Endothelial cell of umbilical vein (primary cell): ENCODE measurements at places on chromosomes 3 and 15.
A peak's percentile ranks its signal among the peaks of the same experiment; 100 is the strongest.

- peak; percentile 65 for DNase-seq
These were observed 27.6 kb upstream of the UBE2E2 start for GRCh38 chr3:23175341-23176083.

DNA sequence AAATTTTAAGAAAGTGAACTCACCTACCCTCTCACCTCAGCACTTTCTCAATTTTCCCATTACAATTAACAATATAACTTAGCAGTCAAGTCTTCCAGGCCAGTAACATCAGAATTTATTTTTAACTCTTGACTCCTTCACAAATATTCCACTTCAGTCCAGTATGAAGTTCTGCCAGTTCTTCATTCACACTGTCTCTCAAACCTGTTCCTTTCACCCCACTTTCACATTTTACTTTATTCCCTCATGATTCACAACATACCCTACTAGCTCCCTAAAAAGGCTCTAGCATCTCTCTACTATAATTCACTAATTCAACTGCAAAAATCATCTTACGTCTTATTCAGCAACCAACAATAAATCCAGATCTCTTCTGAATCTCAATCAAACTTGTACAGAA, 3.8 kb downstream of the GSK3B start:
- peak; percentile 5 for DNase-seq

GRCh38 chr3:15616053-15616452, 14.5 kb downstream of the BTD start:
- DNase-seq, result no peak

DNA sequence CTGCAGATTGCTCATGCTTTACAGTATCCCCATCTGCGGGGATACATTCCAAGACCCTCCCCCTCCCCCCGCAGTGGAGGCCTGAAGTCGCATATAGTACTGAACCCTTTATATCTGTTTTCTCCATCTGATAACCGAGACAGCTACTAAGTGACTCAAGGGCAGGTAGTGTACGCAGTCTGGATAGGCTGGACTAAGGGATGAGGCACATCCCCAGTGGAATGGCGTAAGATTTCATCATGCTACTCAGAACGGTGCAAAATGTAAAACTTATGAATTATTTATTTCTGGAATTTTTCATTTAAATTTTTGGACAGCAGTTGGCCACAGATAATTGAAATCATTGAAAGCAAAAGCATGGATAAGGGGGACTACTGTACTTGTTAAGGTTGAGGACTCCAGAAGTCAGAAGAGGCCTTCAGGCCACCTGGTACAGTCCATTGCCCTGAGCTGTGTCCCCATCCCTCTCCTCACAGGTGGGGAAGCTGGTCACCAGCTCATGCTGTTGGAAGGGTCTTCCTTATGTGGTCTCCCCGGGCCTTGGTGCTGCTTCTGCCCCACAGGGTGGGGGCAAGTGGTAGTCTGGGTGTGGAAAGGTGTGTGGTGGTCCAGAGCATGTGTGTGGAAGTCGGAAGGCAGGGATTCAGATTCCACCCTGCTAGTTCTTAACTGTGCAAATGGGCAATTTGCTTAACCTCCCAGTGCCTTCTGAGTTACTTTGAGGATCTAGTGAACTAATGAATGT, 72.0 kb downstream of the HCN4 start:
- no peak for DNase-seq

DNA sequence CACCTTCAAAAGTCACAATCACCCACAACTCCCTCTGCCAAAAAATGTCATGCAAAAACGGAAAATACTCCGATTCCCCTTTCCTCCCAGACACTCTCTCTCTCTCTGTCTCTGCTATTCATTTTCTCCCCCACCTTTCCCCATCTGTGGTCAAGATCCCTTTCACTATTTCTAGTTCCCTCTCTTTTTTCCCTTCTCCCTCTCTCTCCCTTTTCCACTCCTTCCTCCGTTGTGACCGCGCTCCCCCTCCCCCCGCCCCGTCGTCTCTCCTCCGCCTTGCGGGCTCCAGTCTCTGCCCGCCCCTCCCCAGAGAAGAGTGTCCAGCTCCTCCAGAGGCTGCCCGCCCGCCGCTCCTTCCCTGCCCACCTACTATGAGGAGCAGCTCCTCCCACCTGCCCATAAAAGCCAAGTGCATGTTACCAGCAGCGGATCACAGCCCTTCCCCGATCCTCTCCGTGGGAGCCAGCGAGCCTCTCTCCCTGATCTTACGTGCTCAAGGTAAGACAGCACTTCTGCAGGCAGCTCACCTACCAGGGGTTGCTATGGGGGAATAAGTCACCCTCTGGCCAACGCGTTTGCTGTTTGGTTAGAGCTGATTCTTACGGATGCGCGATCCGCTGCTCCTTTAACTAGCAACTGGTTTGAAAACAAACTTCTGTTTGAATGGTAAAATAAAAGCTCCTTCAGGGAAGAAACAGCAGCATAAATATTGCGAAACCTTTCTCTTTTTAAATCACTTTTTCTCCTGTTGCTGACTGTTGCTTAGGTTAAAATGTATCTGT, at the start of gene COL8A1:
COL8A1 (plus strand) TSS at position 428 of the 782 bp plus-strand sequence. CDS start 152,089 bp downstream, outside the sequence.
- DNase-seq, result peak; percentile 94

DNA sequence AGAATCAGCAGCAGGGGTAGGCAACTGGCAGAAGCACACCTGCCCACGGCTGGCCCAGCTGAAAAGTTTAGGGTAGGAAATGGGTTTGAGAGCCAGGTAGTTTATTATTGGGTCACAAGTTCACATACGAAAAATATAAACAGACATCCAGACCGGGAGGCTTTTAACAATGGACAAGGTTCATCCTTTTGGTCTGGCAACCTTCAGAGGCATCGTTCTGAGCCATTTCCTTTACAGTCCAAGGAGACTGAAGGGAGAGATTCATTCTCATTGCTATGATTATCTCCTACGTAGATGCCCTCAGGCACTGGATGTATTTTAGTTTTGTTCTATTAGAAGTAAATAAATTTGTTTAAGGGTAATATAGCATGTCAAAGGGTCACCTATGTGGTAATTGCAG, 248.0 kb upstream of the THBS1 start:
- DNase-seq, result no peak

GRCh38 chr3:52216585-52217408, 8.6 kb downstream of the TLR9 start:
- DNase-seq, result peak; percentile 96

GRCh38 chr3:133153382-133153781, 115.2 kb downstream of the TMEM108 start:
- DNase-seq, result no peak

GRCh38 chr3:62378921-62379320, 5.6 kb upstream of the FEZF2 start:
- DNase-seq, result no peak

DNA sequence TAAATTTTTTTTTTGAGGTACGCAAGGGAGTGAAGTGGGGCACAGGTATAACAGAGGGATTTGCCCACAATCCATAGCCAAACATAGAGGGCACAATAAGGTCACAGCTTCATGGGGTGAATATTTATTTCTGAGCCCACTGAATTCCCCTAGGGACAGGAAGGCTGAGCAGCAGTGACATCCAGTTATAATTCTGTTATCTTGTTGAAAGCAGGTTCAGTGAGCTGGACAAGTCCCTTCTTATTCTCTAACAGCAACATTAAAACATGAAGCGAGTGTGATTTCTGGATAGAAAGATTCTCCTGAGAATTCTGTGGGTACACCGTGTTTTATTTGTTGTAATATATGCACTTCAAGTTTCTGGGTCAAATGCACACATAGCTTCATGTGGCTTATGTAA, 538.2 kb downstream of the NAALADL2 start:
- DNase-seq, result no peak

DNA sequence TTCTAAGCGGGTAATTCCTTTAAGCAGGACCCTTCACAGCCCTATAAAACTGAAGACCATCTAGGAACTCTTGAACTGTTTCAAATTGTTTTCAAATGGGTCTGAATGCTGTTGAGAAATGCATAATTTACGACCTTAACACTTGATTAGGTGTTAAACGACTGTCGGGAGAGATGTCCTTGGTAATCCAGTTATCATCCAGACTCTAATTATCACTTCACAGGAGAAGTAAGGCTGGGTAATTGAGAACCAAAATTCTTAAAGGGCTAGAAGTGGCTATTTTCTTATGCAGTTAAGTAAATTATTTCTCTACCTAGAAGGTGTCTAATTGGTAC, 276.7 kb upstream of the TBC1D5 start:
- DNase-seq, result no peak

- no peak for DNase-seq
These were observed 31.2 kb upstream of the MUSTN1 start for GRCh38 chr3:52865994-52866393.

DNA sequence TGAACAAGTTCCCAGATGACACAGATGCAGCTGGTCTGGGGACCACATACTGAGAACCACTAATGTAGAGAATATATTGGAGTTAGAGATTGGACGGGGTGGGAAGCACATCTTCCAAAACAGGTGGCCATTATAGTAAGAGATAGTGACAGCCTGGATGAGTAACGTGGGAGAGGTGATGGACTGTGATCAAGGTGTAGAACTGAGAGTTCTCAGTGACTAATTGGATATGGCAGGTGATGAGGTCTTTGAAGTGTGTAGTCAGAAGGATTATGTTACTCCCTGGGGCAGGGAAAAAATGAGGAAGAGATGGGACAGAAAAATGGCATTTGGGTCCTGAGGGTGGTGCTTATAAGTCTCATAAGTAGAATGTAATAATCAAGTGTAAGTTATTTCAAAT, 66.6 kb downstream of the KCNMB2 start:
- DNase-seq, result no peak

- no peak for DNase-seq
These were observed 213.9 kb upstream of the PFN2 start for GRCh38 chr3:150184426-150185071.

GRCh38 chr3:122927726-122928125, 99.8 kb downstream of the SEMA5B start:
- no peak for DNase-seq

DNA sequence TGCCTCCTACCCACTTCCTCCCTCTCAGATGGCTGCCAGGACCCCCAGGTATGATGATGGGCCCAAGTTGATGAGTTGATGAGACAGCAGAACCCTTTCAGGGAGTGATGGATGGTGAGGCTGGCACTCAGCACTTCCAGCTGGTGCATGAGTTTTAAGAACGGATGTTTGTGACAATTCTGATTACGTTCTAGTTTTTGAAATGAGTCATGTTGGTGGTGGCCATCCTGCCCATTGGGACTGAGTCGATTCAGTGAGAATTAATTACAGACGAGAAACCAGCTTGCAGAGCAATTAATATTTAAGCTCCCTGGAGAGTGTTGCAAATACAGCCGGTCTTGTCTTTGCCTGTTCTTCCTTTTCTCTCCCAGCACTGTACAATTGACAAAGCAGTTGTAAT, 56.9 kb upstream of the NR2C2 start:
- DNase-seq, result peak; percentile 40

GRCh38 chr3:134527538-134528186, 41.8 kb downstream of the CEP63 start:
- DNase-seq, result no peak

GRCh38 chr15:47870300-47870955, 153.1 kb downstream of the SEMA6D start:
- no peak for DNase-seq

GRCh38 chr3:23672628-23673027, 133.1 kb upstream of the UBE2E1 start:
- DNase-seq, result no peak

GRCh38 chr15:58966698-58967097, 20.8 kb upstream of the RNF111 start:
- DNase-seq, result no peak

DNA sequence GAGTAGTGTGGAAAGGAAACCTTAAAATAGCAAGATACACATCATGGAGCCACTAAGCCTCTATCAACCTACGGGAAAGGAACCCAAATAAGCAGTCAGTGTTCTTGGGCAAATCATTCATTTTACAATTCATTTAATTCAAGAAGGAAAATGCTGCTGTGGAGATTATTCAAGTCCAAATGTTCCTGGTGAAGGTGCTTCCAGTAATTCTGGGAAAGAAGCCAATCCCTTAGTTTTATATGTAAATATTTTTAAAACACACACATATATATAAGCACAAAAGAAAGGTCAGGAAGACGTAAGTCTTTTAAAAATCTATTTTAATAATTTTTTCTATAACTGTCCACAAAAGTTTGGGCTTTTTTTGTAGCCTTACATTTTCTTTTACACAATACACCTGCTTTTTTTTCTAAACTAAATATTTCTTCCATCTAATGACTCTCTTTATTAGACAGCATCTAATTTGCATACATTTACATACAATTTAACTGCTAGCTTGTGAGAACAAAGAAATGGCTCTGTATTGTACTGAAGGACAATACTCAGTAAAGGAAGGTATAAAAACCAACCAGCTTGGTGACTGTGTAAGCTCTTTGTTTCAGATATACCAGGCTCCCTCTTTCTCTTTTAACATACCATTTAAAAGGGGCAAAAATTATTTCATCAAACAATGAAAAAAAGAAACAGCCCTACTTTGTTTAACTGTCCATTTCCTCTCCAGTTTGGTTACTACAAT, 269.5 kb downstream of the ZBTB20 start:
- peak; percentile 14 for DNase-seq

GRCh38 chr3:195591220-195591619, 7.5 kb upstream of the APOD start:
- DNase-seq, result no peak

- DNase-seq, result no peak
These were observed 134.5 kb upstream of the SGO1 start for GRCh38 chr3:20320489-20320888.

DNA sequence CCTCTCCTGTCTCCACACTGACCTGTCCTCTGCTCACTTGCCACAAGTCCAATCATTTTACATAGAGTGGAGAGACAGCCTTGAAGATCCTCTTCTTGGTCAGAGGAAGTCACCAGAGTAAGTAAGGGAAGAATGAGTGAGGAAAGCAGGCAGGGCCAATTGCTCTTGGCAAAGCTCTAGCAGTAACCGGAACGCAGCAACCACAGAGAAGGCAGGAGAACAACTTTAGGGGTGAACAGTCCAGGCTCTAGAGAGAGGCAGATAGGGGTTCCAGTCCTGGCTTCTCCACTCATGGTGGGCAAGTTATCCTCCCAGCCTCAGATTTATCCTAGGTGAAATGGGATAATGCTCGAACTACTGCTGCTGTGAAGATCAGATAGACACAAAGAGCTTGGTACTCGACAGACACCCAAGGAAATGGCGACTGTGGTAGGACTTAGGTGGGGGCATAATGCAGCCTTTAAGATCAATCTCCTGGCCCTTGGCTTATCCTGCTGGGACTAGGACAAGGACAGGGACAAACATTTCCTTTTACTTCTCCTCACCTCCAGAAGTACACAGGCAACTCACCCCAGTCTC, 1.2 kb upstream of the ADAMTSL3 start:
- no peak for DNase-seq

GRCh38 chr3:17742880-17743657, 638 bp upstream of the TBC1D5 start:
- no peak for DNase-seq

DNA sequence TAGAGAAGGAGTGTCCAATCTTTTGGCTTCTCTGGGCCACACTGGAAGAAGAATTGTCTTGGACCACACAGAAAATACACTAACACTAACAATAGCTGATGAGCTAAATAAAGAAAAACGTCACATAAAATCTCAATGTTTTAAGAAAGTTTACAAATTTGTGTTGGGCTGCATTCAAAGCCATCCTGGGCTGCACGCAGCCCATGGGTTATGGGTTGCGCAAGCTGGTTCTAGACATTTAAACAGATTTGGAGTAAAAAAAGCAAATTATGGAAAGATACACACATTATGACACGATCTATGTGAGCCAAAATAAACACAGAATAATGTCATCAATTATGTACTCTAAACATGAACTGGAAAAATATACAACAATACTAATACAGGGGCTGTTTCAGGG, 703.3 kb upstream of the LMCD1 start:
- no peak for DNase-seq

- peak; percentile 40 for DNase-seq
These were observed 766.8 kb downstream of the TBL1XR1 start for GRCh38 chr3:176430244-176431037.
